ENCODE measurements at places on chromosomes 5 and 9.

DNA sequence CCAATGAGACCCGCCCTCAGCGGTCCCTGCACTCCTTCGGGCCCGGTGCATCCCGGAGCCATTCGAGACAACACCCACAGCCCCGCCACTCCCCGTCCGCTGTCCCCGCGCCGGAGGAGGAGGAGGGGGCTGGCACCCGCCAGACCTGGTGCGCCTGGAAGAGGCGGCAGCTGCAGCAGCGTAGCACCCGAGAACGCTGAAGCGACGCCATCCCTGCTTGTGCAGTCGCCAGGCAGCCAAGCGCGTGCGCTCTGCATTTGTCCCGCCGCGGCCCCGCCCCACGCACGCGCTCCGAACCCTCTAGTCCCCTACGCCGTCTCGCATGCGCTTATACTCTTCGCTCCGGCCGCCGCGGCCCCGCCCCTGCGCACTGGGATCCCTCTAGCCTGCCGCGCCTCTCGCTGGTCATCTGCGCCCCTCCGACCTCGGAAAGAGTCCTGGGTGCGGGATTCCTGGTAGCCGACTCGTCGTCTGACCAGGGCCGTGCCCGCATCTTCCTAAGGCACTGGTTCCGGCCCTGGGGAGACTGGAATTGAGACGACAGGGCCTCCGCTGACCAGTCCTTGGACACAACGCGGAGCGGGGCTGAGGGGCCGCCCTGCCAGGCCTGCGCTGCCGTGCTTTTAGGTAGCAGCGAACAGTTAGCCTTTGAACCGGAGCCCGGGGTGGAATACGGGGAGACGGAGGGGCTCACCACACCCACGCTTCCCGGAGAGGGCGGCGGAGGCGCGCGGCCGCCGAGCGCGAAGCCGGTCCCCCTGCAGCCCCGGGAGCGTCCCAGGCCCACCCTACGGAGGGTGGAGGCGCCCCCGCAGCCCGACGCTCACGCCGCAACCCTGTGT, at the start of gene MRNIP:
Gene MRNIP (minus strand): TSS at position 232 of the 842 bp plus-strand sequence. CDS start 21 bp downstream, at position 211.
- peak; percentile 73 for DNase-seq

DNA sequence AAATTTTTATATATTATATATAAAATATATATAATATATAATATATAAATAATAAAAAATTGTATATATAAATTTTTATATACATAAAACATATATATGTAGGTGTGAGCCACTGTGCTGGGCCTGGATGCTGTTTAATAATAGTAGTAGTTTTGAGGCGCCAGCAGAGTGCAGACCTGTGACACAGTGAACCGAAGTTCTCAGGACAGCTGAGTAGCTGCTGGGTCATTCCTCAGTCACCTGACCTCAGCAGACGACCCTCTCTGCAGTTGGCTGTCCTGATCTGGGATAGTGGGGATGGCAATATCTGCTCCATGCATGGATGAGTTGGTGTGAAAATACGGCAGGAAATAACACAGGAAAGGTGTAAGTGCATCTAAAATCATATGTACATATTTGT, 3.3 kb upstream of the SNX18 start:
- no peak for DNase-seq

GRCh38 chr9:14838701-14839100, 71.5 kb downstream of the FREM1 start:
- DNase-seq, result no peak

- no peak for DNase-seq
Measured at GRCh38 chr5:67215519-67216471, 19.2 kb upstream of the CD180 start.

- no peak for DNase-seq
Measured at GRCh38 chr5:61270510-61271165, 61.4 kb upstream of the ZSWIM6 start.

GRCh38 chr5:73822989-73823339, 197.0 kb downstream of the ARHGEF28 start:
- DNase-seq, result no peak

GRCh38 chr5:122118356-122118948, 10.9 kb upstream of the ZNF474 start:
- DNase-seq, result no peak

- DNase-seq, result no peak
Measured at GRCh38 chr9:89731262-89732182, 126.7 kb downstream of the GADD45G start.

- DNase-seq, result peak; percentile 47
Measured at GRCh38 chr5:179802207-179802883, 4.3 kb downstream of the MGAT4B start.

DNA sequence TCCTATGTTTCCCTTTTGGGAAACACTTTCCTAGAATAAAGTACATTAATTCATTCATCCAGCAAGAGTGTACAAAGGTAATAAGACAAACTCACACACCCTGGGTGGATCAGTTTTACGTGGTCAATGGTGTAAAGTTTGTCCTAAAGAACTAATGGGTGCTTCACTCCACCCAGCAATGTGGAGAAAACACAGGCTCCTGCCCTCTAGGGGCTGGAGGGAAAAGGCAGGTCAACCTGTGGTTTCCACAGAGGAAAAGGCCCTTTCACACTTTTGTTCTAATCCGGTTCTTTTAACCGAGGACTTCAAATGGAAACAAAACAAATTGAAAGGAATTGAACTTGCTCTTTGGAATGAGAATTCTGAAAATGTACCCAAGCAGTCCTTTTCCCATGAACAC, 80.9 kb upstream of the SPOCK1 start:
- DNase-seq, result no peak

DNA sequence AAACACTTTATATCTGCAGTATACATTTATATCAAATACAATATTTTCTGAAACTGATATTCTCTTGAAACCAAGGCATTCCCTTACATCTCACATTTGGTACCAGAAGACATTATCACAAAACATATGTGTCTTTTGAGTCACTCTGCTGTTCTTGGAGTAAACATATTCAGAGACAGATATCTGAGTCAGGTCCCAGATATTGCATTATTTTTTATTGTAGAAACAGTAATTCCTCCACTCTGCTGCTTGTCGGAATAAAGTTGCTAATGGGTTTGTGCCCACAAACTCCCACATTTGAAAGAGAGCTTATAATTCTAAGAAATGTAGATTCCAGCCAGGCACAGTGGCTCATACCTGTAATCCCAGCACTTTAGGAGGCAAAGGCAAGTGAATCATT, 261.1 kb upstream of the DAPK1 start:
- DNase-seq, result no peak

DNA sequence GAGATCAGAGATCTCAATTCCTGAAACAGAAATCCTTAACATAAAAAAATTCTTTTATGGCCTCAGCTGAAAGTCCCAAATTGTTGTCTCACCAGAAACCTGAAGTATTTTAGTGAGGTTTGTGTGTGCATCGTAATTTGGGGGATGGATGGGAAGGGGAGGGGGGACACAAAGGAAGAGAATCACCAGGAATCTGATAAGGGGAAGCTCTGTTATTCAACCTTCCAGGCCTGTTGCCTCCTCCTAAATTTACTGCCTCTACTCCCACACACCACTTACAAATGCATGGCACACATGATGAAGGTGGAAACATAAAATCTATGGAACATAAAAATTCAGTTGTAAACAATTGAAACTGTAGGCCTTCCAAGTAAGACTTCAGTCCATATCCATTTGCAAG, 97.7 kb downstream of the NPR3 start:
- DNase-seq, result no peak

GRCh38 chr5:159552751-159553150, 222.5 kb upstream of the IL12B start:
- no peak for DNase-seq

DNA sequence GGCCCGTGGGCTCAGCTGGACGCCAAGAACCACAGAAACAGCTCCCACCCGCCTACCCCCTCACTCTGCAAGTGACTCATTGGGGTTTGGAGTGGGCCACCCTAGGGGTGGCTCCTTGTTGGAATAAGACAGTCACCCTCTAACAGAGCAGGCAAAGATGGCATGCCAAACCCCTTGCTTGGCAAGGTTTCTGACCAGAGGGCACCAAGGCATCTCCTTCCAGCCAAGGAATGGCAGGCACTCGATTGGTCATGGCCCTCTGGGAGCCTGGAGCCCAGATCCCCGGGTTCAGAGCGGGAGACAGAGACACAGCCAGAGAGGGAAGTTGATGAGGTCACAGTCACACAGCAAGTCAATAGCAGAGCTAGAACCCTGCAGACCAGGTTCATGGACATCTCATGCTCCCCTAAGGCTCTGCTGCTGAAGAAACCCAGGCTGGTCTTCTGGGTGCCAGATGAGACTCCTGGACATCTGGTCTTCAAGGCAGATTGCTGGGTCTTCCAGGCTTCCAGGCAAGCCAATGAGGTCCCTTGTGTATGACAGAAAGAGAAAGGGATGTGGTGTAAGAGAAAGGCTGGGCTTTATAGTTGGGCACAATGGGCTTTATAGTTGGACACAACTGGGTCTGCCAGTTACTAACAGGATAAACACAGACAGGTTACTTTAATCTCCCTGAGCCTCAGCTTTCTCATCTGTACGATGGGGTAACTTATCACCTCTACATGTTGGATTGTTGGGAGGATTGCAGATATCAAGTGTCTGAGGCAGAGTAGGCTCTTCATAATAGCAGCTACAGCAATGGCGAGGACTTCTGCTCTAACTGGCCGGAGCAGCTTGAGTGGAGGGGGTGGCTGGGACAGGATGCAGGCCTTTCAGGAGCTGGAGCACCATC, 23.3 kb upstream of the KIF12 start:
- no peak for DNase-seq

DNA sequence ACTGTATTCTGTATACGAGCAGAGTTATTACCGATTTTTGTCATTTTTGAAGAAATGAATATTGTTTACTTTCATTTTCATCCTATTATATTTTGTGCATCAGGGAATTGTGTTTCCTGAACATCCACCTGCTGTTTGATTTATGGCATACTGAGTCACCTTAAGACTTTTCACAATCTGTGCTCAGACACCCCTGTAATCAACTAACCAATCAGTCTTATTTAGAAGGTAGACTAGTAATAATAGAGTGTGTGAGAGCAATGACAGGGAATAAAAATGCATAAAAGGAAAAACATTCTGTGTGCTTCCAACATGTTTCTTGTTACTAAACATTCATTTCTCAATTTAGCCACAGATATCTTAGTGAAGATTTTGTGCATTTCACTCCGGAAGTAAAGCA, 1413.6 kb upstream of the ACO1 start:
- DNase-seq, result no peak

GRCh38 chr5:91159647-91160046, 223.5 kb downstream of the ARRDC3 start:
- DNase-seq, result no peak

DNA sequence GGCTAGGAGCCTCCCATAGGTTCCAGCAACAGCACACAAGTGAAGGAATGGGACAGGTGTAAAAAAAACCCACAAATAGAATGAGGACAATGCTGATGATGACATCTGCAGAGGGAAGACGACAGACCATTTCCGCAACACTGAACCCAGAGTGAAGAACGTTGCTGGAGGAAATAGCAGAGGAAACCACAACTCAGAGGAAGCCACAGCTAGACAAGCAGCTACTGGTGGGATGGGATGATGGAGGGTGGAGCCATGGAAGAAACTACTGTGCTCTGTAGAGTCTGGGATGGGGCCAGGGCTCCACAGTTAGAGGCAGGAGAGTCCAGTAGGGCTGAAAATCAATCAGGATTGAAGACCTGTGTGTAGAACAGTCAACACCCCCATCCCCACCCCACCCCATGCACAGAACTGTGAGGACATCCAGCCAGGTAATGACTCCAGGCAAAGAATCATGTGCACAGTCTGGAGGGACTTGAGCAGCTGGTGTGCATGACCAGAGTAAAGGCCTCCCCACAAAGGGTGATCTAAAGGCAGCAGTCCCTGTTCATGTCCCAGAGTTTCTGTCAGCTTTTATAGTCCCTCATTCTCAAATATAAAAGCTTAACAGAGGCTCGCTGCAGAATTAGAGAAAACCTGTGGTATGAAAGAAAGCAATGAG, 65.2 kb upstream of the SPIN1 start:
- DNase-seq, result no peak

- no peak for DNase-seq
Measured at GRCh38 chr5:65815161-65815560, 93.2 kb downstream of the NLN start.

DNA sequence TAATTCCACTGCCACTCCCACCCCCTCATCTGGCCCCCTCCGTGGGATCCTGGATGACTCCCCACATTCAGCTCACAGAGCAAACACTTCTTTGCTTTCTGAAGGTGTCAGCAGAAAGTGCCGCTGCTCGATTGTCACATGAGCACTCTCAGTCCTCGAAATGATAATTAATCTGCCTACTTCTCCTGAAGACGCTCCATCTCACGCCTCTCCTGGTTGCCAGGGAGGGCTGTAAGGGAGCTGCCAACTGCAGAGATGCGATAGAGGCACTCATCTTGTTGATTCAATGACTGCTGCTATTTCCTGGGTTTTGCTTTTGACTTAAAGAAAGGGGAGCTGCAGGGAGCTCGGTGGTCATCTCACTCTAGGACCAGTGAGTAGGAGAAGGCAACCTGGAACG, 206.5 kb downstream of the DAB2IP start:
- DNase-seq, result no peak

DNA sequence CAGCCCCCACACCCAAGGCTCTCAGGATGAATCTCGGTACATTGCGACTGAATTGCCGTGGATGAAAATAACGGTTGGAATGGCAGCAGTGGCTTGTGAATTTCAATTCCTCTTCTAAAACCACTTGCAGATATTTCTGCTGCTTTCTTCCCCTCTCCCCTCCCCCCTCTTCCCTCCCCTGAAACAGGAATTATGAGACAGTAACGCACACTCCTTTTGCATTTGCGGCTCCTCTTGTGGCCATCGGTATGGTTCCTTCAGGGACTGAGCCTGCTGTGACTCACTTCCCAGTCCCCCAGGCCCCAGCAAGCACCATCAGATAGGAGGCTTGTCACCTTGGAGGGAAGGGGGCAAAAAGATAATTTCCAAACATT, 9.7 kb downstream of the DCANP1 start:
- DNase-seq, result no peak

DNA sequence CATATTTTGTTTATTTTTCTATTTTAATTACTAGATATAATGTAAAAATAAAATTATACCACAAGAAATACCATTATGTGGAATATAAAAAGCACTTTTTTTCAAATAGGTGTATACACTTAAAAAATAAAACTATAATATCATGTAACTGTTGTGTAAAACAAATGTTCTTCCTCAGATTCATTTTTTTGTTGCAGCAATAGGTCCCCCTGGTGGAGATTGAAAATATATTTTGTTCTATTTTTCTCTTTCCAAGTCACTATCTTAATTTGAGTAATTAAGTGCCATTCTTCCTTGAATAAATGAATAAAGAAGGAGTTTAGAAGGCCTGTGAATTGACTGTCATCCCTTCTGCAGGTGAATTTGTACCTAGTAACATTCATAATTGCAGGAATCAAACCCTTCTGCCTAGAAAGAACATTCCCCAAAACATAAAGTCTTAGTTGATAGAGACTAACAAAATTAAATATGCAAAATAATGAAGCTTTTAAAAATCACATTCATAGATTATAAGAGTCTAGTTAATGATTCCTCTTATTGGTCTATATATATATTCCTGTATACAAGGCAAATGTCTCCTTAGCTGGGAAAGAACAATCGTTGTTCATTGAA, 23.4 kb downstream of the CETN3 start:
- DNase-seq, result no peak

GRCh38 chr5:90174236-90174635, 235.3 kb downstream of the CETN3 start:
- DNase-seq, result no peak

All from cerebellar nuclear complex (tissue), 1 donor.